Cortex of kidney (tissue), 1 donor: ENCODE measurements at places on chromosomes 16 and 17.

GRCh38 chr17:45410144-45411091 lies 22.3 kb downstream of the ARHGAP27 start:
- no peak for DNase-seq

- no peak for DNase-seq
These were observed 54.6 kb downstream of the PRKCA start for GRCh38 chr17:66357037-66357436.

- no peak for DNase-seq
These were observed 342.5 kb downstream of the CPPED1 start for GRCh38 chr16:12461201-12461600.

GRCh38 chr16:19213885-19214284 lies 45.8 kb downstream of the SYT17 start:
- no peak for DNase-seq

DNA sequence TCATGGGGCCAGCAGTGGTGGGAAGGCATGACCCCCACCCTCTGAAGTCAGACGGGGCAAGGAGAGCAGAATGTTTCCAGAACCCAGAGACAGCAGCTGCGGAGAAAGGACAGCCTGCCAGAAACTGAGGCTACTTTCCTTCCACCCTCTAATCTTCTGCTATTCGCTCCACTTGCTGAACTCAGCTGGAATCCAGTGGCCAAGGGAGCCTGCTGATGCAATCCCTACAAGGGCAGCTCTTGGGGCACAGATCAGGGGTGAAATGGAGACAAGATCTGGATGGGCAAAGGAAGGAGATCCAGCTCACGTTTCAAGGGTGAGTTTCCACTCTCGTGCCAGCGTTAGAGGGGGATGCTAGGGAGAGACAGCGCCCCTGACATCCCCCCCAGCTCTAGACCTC lies 479.1 kb downstream of the SLC39A11 start:
- no peak for DNase-seq
